ENCODE measurements at places on chromosomes 1 and 21.

DNA sequence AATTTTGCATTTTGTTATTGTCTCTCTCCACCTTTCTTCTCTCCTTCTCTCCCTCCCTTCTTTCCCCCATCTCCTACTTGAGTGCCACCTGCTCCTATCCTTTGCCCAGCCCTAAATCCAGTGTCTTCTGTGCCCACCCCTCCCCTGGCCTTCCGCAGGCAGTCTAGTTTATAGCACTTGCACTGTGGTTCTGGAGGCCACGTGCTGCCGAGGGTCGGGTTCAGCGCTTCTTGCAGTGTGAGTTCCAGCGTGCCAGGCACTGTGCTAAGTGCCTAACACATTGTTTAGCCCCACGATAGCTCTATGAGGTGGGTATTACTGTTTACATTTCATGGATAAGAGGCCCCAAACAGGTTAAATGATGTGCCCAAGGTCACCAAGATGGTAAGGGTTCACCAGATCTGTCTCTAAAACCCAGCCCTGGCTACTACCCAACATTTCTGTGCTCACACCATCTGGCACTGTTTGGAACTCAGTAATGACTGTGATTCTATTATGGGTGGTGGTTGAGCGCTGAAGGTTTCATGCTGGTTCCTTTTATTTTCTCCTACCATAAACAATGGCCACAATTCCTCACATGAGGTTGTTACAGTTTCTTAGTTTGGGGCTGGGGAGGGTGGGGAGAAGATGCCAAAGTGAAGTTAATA is 14.1 kb upstream of the ATP1A4 start:
- DNase-seq: peak; percentile 43

GRCh38 chr1:54579337-54579781 is 31.3 kb downstream of the ACOT11 start:
- no peak for DNase-seq

DNA sequence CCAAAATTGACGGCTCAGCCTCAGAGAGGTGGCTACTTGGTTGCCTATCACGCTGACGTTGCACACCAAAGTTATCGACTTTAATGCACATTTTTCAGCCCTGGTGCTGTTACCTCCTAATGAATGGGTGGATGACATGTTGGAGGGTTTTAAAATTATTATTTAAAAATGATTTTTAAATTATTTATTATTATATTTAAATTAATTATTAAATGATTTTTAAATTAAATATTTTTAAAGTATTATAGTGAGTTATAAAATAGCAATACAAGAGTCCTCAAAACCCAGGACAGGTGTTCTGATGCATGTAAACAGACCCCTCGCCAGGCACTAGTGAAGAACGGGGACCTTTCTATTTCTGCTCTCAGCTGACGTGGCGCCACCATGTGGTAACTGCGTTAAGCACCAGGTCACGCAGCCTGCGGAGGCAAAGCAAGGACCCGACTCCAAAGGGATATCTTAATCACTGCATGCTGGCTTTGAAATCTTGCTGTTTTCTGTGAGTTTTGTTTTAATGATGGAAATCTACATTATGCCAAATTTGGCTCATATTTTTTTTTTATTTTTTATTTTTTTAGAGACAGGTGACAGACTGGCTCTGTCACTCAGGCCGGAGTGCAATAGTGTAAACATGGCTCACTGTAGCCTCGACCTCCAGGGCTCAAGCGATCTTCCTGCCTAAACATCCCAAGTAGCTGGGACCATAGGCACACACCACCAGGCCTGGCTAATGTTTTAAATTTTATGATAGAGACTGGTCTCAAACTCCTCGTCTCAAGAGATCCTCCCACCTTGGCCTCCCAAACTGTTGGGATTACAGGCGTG is 22.6 kb downstream of the CASP9 start:
- DNase-seq: no peak

DNA sequence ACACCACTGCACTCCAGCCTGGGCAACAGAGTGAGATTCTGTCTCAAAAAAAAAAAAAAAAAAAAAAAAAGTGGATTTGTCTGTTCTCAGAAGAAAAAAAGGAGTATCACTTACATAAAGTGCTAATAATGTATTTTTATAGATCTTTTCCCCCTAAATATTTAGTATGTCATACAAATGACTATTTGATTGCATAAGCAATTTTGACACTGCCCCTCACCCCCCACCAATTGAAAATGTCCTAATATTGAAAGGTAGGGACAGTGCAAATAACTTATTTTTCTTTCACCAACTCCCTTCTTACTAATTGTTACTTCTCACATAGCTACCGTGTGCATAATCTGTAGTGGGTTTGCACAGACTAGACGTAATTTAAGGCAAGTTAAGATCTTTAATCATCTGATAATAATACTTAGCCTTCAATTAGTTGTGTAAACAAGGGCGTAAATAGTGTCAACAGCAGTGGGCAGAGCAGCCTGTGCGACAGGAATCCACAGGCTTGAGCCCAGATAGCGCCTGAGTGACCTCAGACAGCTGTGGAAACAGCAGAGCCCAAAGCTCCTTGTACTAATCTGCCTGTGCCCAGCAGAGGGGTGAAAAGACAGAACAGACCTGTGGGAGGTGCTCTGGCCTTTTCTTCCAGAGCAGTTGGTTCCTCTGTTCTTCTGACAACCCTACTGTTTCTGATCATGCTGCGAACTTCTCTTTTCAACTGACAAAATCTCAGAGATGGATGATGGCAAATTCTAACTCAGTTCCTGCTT is 4.5 kb upstream of the IER5 start:
- no peak for DNase-seq

- DNase-seq: no peak
Observed at GRCh38 chr21:38725196-38726157, 80.3 kb upstream of the ETS2 start.

GRCh38 chr1:83775977-83776603 is 222.8 kb downstream of the TTLL7 start:
- no peak for DNase-seq

- no peak for DNase-seq
Observed at GRCh38 chr1:6244401-6245049, 546 bp downstream of the HES3 start.

GRCh38 chr1:88141499-88142074 is 542.5 kb upstream of the PKN2 start:
- no peak for DNase-seq

GRCh38 chr1:86247597-86248279 is 91.2 kb upstream of the COL24A1 start:
- DNase-seq: no peak

GRCh38 chr1:55446351-55446750 is 231.2 kb upstream of the USP24 start:
- no peak for DNase-seq

DNA sequence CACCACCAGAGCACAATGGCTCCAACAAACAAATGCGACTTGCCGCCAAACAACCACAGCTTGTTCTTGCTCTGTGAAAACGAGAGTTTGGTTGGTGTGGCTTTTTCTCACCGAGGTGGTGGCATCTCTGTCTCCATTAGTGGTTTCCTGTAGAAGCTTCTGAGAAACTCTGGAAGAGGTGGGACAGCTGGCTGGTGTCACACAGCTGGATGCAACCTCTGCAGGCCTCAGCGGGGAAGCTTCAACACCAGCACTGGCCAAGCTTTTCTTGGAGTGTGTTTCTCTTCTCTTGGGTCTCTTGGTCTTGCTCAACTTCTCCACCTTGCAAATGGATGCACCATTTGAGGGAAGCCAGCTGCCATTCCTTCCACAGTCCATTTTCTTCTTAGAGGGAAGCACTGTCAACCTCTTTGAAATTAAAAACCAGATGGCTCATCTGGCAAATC is 124.8 kb downstream of the KCNN3 start:
- no peak for DNase-seq
